HS-27A (cell line): ENCODE measurements at places on chromosomes 7 and 10.

DNA sequence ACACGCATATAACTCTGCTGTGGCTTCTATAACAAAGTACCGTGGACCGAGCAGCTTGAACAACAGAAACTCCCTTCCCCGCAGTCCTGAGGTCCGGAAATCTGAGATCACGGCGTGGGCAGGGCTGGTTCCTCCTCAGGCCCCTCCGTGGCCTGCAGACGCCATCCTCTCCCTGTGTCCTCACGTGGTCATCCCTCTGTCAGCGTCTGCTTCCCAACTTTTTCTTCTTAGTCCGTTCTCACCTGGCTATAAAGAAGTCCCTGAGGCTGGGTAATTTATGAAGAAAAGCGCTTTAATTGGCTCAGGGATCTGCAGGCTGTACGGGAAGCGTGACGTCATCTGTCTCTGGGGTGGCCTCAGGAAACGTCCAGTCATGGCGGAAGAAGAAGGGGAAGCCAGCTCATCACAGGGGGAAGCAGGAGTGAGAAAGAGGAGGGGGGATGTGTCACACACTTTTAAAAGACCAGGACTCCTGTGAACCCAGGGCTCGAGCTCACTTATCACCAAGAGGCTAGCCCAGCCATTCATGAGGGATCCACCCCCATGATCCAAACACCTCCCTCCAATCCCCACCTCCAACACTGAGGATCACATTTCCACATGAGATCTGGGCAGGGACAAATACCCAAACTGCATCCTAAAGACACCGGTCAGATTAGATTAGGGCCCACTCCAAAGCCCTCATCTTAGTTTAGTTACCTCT lies 91.2 kb upstream of the INSIG1 start:
- DNase-seq = no peak

- no peak for DNase-seq
These were observed 605.6 kb upstream of the TEX47 start for GRCh38 chr7:89401099-89401498.

- no peak for DNase-seq
These were observed 70.5 kb upstream of the DIP2C start for GRCh38 chr10:759898-760477.

GRCh38 chr7:11212816-11213215 lies 239.1 kb downstream of the PHF14 start:
- no peak for DNase-seq

GRCh38 chr10:60521974-60522405 lies 132.3 kb upstream of the ANK3 start:
- DNase-seq = no peak

- DNase-seq = no peak
These were observed 83.0 kb downstream of the ARL4A start for GRCh38 chr7:12770227-12770975.

DNA sequence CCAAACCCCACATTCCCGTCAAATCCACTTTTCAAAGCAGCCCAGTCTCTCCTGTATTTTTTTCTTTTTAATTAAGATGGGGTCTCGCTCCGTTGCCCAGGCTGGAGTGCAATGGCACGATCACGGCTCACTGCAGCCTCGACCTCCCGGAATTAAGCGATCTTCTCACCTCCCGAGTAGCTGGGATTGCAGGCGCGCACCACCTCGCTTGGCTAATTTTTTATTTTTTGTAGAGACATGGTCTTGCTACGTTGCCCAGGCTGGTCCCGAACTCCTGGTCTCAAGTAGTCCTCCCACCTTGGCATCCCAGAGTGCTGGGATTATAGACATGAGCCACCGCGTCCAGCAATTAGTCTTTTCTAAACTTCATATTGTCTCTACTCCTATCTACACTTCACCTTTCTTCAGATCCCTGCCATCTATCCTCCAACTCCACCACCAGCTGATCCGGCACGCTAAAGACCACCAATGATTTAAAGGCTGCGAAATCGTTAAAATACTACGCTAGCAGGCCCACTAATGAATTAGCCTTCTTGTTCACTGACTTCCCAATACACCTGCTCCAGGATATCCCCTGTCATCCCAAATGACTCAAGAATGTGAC lies 525 bp upstream of the CHUK start:
- no peak for DNase-seq

DNA sequence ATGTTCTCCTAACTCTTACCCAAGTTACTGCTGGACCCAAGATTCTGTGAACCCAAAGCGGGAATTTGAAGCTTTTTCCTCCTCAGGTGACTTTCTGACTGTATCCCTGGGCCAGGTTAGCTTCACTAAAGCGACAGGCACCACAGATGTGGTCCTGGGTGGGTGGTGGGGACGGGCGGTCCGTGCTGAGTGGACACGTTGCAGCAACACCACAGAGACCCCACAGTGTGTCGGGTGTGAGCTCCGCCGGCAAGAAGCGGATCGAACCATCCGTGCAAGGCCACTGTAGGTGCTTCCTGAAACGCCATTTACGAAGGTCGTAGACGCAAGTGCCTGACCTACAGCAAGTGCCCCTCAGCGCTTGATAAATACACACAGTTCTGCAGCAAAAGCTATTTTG lies 325.9 kb downstream of the ADARB2 start:
- no peak for DNase-seq
